SW480 (cell line): ENCODE measurements at places on chromosomes 7 and 10.

DNA sequence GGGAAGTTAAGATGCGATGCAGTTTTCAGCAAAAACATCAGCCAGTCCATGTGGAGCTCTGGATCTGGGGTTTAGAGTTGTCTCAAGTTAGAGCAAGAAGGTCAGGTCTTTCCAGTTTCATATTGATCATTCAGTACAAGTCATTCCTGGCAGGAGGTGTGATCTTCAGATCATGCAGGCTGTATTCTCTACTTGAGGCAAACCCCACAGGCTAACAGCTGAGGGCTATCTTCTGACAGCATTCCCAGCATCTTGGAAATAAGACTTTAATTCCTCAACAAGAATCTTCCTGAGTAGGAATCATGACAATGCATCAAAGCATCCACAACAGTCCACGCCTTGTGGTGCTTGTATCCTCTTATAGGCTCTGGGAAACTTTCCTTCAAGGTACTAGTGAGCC, 94.9 kb upstream of the ZNF438 start:
- DNase-seq, result no peak

DNA sequence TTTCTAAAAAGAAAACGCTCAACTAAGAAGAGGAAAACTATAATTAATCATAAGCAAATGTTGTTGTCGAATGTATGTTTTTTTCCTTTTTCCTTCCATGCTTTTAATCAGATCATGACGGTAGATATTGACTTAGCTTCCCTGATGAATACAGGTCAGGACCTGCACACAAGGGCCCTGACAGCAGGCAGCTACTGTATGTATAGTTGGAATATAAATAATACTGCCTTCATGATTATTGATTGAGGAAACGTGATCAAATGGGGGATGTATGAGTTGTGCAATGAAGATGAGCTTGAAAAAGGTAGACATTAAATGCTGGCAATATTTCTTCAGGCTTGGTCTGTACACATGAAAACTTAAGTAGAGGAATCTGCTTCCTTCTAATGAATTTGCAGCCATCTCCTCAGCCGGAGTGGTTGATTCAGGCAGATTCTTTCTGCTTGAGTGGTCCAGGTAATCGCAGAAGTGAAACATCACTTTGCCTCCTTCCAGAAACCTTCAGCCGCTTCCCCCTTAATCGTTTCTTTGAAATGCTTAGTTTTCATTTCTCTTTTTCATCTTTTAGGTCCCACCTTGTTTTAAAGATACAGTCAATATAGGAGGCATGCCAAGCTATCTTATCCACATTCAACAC, 656.5 kb downstream of the SDK1 start:
- DNase-seq, result no peak

DNA sequence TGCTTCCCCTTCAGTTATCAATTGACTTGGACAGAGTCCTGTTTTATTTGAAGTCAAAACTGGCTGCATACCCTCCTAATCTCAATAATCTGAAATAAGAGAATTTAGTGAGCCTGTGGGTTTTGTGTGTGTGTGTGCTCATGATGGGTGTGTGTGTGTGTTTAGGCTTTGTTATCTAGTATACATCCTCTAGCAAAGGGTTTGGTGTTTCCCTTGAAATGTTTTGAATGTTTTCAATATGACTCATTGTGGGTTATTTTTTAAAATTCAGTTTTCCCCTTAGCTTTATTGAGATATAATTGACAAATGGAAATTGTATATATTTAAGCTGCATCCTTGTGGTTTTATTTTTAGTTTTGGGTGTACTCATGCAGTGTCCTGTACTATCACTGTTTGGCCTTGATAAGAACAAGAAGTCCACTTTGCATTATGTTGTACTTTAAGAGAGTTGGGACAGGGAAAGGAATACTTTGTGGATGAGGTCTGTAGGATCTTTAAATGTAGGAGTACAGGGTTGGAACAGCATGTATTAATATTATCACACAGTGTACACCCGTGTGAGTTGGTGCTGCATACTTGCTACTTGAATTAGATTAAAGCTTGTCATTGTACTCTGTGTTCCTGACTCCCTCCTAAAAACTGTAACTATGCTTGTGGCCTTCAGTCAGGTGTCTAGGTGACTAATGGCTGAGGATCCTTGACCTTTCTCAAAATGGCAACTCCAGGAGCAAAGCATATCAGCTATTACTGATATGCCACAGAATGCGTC, 58.3 kb downstream of the VCL start:
- DNase-seq, result peak; percentile 74

DNA sequence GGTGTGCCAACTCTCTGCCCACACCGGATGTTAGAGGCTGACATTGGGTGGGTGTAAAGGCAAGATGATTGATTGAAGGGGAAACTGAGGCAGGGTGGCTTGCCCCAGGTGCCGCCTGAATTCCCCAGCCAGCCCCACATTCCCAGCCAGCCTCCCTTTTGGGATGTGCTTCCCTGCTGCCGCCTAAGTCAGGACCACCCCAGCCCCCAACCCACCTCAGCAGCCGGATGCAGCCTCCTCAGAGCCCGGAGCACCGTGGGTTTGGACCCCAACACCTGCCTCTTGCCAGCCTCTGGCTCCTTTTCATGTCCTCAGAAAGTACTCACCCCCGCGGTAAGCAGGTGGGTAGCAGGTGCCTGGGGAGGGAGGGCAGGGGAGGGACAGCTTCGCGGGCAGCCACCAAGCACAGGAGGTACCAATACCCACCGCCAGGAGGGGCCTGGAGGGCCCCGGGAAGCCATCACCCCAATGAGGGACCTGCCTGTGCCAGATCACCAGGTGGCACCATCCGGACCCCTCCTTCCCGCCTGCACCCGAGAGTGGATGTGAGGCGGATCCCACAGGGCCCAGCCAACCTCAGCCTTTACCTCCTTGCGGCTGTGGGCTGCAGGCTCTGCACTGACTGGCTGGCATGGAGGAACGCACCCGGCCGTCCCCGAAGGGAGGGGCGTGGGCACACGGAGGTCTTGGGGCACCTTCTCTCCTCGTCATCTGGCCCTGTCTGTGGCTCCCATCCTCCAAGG, 60.5 kb downstream of the PWWP2B start:
- no peak for DNase-seq

DNA sequence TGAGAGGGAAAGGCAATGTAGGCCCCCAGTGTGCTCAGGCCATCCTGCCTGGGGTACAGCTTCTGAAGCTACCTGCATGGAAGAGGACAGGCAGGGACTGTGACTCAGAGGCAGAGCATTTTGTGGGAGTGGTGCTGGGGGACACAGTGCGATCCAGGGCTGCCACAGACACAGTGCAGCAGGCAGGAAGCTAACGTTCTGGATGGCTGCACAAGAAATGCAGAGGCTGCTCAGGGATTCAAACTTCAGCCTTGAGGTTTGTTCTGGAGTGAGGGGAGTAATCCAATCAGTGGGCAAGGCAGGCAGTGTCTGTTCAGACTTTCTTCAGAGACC, 648.0 kb upstream of the IGFBP3 start:
- peak; percentile 95 for DNase-seq

GRCh38 chr7:12552876-12553275, 17.6 kb upstream of the SCIN start:
- DNase-seq, result no peak

GRCh38 chr7:123305840-123306375, 106.1 kb upstream of the SLC13A1 start:
- DNase-seq, result no peak

- DNase-seq, result no peak
These were observed 173.1 kb upstream of the AGR3 start for GRCh38 chr7:17054836-17055235.

GRCh38 chr10:131129544-131129943, 182.0 kb downstream of the TCERG1L start:
- no peak for DNase-seq

DNA sequence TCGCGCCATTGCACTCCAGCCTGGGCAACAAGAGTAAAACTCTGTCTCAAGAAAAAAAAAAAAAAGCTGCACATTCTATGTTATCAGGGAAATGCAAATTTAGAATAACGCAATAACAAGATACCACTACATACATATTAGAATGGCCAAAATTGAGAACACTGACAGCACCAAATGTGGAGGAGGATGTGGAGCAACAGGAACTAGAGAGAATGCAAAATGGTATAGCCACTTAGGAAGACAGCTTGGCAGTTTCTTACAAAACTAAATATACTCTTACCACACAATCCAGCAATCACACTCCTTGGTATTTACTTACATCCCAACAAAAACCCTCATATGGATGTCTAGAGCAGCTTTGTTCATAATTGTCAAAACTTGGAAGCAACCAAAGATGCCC, 76.8 kb downstream of the ALOX5 start:
- no peak for DNase-seq

DNA sequence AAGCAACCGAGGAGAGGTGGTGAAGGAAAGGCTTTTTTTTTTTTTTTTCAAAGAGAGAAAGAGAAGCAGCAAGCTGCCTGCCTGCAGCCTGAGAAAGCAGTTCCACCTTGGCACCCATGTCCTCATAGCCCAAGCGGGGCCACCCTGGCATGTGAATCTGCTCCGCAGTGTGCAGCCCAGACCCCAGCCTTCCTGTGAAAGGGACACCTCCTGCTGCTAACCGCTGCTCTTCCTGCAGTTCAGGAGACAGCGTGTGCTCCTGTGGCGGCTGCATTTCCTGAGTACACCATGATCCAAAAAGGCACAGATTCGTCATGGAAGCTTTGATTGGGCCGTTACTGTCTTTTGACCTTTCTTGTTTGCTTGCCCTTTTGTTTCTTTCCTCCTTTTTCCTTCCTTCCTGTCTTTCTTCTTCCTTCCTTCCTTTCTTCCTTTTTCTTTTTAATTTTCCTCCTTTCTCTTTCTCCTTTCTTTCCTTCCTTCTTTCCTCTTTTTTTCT, 38.1 kb downstream of the IKZF1 start:
- no peak for DNase-seq

DNA sequence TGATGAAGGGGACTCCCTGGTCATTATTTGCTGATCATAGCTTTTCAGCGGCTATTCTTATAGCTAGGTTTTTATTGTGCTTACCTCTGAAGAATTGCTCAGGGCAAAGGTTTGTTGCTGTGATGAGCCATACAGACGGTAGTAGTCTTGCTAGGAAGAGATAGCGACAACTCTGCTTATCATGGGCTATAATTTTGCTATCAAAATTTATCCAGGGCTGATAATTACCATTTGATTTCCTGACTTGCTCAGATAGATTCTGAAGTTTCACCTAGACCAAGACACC, 103.9 kb downstream of the CFAP58 start:
- no peak for DNase-seq

- DNase-seq, result no peak
These were observed 292.8 kb upstream of the KLF6 start for GRCh38 chr10:4077804-4078203.

- no peak for DNase-seq
These were observed 11.3 kb upstream of the ATXN7L1 start for GRCh38 chr7:105887569-105888189.

DNA sequence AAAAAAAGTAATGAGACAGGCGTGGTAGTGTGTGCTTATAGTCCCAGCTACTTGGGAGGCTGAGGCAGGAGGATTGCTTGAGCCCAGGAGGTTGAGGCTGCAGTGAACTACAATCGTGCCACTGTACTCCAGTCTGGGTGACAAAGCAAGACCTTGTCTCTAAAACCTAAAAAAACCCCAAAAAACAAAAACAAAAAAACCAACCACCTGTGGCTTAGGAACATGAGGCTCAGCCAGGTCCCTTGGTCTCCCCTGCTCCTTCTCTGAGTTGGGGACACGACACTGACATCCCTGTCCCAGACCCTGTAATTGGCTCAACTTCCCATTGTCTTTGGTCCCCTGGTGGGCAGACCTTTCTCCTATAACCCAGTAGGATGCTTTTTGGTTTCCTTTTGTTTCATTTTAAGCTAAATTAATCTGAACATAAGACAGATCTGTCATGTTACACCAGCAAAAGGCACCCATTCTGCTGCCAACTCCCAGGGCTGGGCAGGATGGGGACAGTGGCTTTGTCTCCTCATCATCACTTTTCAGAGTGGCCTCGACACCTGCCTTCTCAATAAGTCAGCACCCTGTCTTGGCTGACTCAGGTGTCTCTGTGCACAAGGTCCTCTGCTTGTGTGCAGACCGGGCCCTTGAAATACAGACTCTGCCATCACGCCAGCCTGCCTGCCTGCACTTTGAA, 74.4 kb downstream of the MYL10 start:
- DNase-seq, result no peak

DNA sequence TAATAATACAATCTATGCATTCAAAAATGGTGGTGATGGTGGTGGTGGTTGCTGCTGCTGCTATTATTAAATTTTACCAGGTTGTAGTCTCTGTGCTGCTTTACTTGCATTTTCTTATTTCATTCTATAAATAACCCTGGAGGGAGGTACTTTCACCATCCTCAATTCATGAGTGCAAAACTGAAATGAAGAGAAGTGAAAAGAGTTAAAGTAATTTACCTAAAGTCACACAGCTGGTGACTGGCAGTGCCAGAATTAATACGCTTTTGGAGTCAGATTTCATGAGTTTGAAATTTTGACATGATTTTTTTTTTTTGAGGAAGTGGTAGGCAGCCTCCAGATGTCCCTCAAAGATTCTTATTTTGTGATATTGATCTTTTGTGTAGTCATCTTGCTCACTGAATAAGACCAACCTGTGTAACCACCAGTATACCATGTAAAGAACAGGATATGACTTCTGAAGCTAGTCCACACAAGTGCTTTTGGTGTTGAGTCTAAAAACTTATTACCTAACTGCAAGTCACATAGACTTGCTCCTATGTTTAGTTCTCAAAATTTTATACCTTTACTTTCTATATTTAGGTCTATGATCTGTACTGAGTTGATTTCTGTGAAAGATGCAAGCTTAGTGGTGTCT, 218.8 kb downstream of the ZWINT start:
- no peak for DNase-seq

DNA sequence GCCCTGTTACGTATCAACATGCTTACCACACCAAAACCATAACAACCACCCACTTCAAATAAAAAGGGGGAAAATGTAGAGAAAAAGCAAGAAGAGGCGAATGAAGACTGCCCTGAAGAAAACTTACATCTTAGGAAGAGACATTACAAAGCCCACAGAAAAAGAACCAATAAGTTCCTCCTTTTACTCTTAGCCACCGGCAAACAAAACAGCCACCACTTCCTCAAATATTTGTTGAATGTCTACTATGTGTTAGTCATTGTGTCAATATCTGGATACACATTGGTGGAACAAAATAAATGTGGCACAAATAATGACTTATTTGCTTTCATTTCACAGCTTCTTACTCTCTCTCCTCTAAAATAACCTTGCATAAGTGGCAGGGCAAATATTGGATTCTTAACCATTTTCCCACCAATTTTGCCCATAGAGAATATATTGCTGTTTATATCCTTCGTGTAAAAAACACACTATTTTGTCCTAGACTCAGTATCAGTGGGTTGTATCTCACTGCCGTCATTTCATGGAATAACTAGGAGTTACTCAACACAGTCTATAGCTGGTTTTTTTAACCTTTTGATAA, 106.8 kb downstream of the ANK3 start:
- DNase-seq, result no peak

DNA sequence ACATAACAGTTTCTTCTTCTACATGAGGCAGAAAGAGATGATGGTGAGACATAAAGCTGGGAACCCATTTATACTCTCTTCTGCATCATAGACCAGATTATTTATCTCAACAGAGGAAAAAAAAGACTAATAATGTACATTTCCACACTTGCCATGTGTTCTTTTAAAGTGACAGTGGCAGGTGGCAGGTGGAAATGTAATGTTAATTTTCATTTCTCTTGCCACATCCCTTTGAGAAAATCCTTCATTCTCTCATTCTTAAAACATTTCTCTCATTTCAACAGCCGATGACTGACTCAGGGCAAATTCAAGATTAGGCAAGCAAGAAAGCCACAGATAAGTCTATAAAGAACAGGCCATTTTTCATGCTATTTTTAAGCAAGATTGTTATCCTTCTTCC, 635.6 kb upstream of the SORCS1 start:
- no peak for DNase-seq

- peak; percentile 75 for DNase-seq
These were observed 10.0 kb downstream of the KLF6 start for GRCh38 chr10:3774814-3775695.
